EL (cell line): ENCODE measurements at places on chromosomes 16 and 17.

GRCh38 chr17:34400301-34400931, 37.4 kb upstream of the CCL1 start:
- no peak for DNase-seq

DNA sequence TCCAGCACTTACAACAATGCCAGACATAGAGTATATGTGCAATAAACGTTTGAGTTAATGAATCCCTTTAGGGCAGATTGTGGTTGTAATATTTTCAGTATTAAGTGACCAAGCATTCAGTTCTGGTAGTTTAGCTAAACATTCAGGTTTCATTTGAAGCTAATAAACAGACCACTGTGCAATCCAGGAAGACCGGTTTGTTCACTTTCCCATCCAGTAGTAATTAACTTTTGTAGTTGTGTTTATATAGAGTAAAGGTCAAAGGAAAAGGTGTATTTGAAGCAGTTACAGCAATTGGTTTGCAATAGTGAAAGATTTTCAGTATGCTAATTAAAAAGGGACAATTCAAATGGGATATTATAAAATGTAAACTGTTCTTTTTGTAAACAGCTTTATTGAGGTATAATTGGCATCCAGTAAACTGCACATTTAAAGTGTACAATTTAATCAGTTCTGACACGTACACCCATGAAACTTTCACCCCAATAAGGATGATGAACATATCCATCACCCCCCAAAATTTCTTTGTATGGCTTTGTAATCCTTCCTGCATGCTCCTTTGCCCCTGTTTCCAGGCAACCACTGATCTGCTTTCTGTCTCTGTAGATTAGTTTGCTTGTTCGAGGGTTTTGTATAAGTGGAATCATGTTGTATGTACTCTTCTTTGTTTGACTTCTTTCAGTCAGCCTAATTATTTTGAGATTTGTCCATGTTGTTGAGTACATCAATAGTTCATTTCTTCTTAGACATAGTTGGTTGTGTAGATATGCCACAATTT, 26.3 kb downstream of the MRTFB start:
- DNase-seq: no peak

- DNase-seq: no peak
Measured at GRCh38 chr17:81912441-81913309, 1.5 kb upstream of the PCYT2 start.

- DNase-seq: peak; percentile 55
Measured at GRCh38 chr17:43405861-43406260, 7.1 kb downstream of the ARL4D start.

GRCh38 chr17:73278049-73278464, 16.4 kb upstream of the CPSF4L start:
- no peak for DNase-seq

GRCh38 chr17:68753985-68754769, 153.0 kb upstream of the FAM20A start:
- no peak for DNase-seq

- DNase-seq: peak; percentile 80
Measured at GRCh38 chr17:43556292-43556691, 10.2 kb upstream of the ETV4 start.

DNA sequence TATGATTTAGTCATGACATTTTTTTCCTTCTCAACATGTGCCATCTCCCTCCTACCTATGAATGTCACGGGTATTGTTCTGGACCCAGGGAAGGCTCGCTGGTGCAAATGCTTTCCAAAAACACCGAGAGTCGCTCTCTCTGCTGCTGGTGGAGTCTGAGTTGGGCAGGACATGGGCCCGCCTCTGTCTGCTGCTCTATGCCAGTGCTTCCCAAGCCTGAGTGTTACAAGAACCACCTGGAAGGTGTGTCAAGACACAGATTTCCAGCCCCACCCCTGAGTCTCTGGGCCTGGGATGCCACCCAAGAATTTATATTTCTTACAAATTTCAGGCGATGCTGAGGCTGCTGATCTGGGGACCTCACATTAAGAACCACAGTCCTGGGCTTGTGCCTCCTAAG, 9.1 kb downstream of the JPH3 start:
- no peak for DNase-seq

DNA sequence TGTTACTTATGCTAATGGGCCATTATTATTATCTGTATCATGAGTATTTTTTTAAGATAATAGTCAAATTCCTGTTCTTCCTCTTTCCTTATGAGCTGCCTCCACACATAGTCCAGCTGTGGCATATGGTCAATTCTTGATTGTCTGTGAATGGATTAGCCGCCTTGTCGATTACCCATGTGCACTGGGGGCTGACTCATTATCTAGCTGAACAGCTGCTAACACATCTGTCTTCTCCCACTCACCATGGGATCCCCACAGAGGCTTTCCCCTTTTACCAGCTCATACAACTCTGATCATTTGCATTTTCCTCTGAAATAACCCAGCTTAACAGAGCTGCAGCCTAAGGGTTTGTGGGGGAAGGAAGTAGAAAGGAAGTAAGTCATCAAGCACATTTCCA, 915.0 kb downstream of the CDH11 start:
- no peak for DNase-seq

GRCh38 chr17:1001640-1002411, 4.9 kb downstream of the TIMM22 start:
- DNase-seq: peak; percentile 79

- DNase-seq: no peak
Measured at GRCh38 chr17:76354317-76354729, 607 bp upstream of the PRPSAP1 start.

DNA sequence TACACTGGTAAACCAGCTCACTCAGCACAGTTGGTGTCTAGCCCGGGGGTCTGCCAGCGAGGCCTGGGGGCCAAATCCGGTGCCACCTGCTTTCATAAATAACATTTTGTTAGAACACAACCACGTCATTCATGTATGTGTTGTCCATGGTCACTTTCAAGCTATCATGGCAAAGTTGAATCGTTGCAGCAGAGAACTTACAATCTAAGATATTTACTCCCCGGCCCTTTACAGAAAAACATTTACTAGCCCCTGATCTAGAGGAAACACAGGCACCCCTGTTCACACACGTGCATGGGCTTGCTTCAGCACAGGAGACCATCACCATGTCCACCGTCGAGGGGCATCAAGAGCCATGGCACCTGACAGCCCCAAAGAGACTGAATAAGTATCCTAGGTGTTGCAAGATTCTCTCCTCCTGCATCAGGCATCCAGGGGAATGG, 111.4 kb upstream of the DNAH9 start:
- no peak for DNase-seq

DNA sequence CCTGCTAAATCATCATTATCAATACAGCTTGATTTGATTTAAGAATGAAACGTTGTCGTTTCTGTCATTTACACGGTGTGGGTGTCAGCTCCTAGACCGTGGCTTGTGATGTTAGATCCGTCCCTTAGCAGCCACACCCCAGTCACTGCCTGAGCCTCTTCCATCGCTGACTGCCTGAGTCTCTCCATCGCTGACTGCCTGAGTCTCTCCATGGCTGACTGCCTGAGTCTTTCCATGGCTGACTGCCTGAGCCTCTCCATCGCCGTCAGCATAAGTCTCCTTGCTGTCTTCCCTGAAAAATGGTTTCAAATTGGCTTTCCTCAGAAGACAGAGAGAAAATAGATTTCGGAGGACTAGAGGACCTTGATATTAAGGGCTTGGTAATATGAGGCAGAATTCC, 53.8 kb upstream of the CMIP start:
- no peak for DNase-seq

DNA sequence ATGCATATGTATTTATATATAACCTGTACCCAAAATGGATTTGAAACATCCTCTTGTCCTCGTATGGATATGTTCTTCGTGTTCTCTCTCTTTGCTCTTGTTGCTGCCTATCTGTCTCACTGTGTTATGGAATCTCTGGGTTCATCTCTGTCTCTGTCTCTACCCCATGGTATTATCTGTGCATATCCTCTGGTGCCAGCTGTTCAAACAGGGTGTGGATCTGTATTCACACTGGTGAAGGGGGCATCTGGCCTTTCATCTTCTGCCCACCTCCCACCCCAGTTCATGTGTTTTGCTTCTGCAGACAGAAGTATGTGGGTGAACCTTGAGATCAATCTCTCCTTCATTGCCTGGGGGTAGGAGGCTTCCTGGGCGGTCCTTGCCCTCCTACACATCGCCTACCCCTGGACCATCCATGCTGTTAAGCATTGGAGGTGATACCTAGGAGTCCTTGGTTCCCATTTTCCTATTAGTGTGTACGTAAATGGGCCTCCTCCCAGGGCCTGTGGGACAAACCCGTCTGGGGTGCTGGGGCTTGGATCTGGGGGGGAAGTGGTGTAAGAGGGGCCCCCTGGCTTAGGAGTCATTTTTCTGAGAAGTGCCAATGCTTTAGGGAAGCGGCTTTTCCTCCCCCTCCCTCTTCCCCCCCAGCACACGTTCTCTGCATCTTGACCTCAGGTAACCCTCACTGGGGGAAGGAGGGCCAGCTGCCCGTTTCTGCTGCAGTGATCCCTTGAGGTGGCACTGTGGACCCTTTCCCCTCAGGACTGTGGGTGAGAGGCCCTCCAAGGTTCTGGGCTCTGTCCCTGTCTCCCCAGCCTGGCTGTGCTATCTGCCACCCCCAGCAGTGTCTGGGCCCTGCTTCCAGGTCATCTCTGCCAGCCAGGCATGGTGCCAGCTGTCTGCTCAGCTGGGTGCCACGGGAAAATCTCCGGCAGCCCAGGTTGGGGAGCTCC, 21.1 kb downstream of the RARA start:
- no peak for DNase-seq

- DNase-seq: no peak
Measured at GRCh38 chr16:8591451-8591850, 1.1 kb upstream of the TMEM114 start.

DNA sequence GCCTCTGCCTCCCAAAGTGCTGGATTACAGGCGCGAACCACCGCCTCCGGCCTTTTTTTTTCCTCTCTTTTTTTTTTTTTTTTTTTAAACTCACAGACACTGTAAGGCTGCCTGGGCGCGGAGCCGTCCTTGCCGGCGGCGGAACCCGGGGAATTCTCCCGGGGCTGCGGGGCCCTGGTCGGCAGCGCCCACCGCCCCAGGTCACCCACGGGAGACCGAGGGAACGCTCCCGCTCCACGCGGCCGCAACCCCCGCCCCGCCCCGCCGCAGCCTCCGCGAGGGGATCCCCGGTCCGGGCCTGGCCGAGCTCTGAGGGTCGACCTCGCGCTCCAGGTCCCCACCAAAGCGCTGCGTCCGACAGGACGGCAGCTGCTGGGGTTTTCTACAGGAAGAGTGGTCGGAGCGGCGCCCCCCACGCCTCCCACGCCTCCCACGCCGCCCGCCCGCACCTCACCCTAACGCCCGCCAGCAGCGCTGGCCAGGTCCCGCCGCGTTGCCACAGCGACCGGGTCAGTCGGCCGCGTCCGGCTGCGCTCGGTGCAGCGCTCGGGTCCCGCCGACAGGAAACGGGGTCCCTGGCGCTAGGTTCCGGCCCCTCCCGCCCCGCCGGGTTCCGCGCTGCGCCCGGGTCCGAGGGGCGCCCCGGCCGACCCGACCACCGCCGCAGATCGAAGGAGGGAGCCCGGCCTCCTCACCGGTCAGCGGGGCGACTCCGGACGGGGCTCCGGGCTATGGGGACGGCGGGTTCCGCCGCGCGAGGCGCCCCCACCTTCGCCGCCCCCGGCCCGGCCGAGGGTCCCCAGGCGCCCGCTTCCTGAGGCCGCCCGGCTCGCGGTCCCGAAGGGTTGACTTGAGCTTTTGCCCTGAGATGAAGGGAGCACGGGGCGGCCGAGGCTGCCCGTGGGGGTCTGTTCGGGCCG, at the start of gene CCDC57:
CCDC57 (minus strand) TSS at position 512 of the 920 bp plus-strand sequence. CDS start 10,898 bp downstream, outside the sequence.
- DNase-seq: peak; percentile 79

DNA sequence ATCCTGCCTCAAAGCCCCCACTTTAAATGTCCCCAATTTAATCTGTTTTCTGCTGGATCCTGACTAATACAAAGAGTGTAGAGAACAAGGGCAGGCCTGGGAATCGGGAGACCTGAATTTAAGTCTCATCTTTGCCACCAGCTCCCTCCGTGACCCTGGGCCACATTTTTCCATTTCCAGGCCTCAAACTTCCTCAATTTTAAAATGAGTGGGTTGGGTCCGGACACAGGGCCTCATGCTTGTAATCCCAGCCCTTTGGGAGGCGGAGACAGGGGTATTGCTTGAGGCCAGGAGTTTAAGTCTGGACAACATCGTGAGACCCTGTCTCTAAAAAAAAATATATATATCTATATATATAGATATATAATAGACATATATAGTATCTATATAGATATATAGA, 61.4 kb downstream of the SRL start:
- no peak for DNase-seq

GRCh38 chr17:82668631-82669099, 20.4 kb upstream of the WDR45B start:
- DNase-seq: peak; percentile 80

GRCh38 chr17:54813896-54814295, 86.8 kb upstream of the TOM1L1 start:
- DNase-seq: no peak

GRCh38 chr16:11134722-11135463, 121.1 kb downstream of the SOCS1 start:
- DNase-seq: no peak

GRCh38 chr16:83472776-83473501, 334.8 kb upstream of the HSBP1 start:
- peak; percentile 16 for DNase-seq

- no peak for DNase-seq
Measured at GRCh38 chr16:81505011-81505661, 60.5 kb downstream of the CMIP start.

DNA sequence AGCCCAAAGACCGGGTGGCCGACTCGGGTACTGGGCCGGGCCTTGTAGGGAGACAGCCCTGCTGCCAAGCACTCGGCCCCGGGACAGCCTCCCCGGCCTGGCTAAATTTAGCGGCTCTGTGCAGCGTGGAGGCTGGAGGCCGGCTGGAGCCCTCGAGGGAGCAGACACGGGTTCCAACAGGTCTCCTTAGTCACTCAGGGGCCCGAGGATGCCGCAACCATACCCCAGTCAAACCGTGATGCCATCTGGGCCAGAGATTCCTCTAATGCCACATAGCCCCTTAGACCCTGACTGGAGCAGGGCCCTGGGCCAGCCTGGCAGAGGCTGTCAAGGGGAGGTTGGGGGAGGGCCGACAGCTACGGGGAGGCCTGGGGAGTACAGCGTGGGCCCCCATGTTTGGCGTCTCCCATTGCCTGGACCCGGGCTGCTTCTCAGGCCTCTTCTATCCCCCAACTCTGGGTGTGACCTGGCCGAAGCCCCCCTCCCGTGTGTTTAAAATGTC, 2.9 kb upstream of the P2RX1 start:
- no peak for DNase-seq

GRCh38 chr17:38912221-38912813, 13.1 kb upstream of the LASP1NB start:
- DNase-seq: no peak

- no peak for DNase-seq
Measured at GRCh38 chr16:15489016-15489415, 54.6 kb downstream of the BMERB1 start.

- DNase-seq: no peak
Measured at GRCh38 chr16:81497690-81498089, 53.1 kb downstream of the CMIP start.

DNA sequence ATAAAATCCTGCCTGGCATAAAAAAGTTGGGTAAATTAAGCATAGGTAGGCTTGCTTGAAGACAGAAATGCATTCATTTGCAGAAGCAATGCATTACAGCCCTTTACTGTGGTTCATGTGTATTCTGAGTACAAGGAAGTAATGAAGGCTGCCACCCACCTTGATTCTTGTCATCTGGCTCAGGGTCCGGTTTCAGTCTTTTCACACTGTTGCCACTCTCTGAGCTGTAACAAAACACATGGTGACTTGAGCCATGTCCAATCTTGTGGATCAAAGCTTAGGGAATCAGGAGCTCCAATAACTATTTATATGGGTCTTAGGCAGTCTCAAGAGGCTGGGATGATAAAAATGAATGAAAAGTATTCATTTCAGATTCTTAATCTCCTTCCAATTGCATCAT, 22.0 kb downstream of the PSME3IP1 start:
- no peak for DNase-seq
